ENCODE measurements at places on chromosomes 1 and 21.

DNA sequence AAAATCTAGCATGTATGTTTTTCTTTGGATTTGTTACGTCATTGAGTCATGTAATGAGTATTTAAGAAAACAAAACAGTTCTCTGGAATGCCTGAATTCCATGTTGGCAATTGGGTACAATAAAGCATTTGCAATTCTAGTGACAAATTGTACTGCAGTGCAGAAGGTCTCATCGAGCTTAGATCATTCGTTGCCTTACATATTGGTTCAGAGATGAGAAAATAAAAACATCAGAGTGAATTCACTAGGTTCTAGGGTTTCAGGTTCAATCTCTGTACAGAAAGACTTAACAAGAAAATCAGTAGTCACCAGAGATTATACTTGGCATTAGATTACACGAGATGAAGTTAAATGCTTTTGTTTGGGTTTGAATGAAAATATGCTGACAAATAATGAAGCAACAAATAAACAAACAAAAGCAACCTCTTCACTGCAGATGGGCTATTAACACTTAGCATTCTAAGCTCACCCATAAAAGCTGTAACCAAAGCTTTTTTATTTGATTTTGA is 124.7 kb downstream of the RYR2 start:
- no peak for DNase-seq

- DNase-seq = no peak
Observed at GRCh38 chr1:28417441-28417922, 47.9 kb downstream of the PHACTR4 start.

GRCh38 chr1:168243198-168243597 is 17.4 kb downstream of the SFT2D2 start:
- DNase-seq = no peak

DNA sequence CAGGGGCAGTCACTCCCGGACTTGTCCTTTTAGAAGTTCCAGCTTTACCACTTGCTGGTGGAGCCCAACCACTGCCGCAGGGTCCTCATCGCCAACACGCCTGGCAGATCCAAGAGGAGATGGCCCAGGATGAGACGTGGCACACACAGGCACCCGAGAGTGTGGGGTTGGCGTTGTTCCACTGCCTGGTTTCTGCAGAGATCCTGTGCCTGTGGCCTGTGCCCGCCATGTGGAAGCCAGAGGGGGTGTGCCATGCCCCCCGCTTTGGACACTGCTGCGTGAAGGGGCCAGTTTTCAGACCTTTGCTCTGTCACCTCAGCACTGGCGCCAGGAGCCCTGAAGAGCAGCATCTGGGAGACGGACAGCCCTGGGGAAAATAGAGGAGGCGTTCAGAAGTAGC is 10.8 kb downstream of the CD46 start:
- DNase-seq = no peak

GRCh38 chr1:203629016-203629506 is 2.4 kb downstream of the ATP2B4 start:
- DNase-seq = no peak

All from activated T-cell treated with anti-CD3 and anti-CD28 coated beads for 24 hours (primary cell).